ENCODE measurements at places on chromosomes 11 and 22.

DNA sequence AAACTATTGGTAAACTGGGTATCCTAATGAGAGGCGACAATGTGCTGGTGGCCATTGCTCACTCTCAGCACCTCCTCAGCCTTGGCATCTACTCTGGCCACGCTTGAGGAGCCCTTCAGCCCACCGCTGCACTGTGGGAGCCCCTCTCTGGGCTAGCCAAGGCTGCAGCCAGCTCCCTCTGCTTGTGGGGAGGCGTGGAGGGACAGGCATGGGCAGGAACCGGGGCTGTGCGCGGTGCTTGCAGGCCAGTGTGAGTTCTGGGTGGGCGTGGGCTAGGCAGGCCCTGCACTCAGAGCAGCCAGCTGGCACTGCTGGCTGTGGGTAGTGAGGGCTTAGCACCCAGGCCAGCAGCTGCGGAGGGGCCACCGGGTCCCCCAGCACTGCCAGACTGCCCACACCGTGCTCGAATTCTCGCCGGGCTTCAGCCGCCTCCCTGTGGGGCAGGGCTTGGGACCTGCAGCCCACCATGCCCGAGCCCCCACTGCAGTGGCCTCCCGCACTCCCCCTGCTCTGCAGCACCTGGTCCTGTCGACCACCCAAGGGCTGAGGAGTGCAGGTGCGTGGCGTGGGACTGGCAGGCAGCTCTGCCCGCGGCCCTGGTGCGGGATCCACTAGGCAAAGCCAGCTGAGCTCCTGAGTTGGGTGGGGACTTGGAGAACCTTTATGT is 575.9 kb upstream of the ANO3 start:
- no peak overlapping the region for H3K4me3 ChIP-seq
- H3K27me3 ChIP-seq: no peaks in the 10 kb centered on the region
- no peaks in the 10 kb centered on the region for H3K36me3 ChIP-seq
- DNase-seq: no peak
- H3K27ac ChIP-seq: no peak overlapping the region
- H3K4me1 ChIP-seq: no peaks in the 10 kb centered on the region

DNA sequence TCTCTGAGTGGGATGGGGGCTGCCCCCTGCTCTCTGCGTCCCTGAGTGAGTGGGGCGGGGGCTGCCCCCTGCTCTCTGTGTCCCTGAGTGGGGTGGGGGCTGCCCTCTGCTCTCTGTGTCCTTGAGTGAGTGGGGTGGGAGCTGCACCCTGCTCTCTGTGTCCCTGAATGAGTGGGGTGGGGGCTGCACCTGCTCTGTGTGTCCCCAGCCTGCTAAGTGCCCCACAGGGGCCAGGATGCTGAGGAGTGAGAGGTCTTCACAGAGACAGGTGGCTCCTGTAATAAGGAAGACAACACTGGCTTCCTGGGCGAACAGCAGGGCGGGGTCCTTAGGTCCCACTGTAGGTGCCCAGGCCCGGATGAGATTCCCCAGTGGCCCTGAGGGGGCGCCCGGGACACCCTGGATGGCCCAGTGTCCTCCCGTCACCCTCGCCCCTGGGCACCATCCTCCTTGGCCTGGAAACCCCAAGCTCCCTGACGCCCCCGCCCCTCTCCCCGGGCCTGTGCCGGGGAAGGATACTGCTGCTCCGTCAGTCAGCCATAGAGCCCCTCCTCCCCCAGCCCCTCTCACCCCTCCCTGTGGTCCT is 3.8 kb upstream of the CCDC188 start:
- H3K4me1 ChIP-seq: no peaks in the 10 kb centered on the region
- H3K36me3 ChIP-seq: no peaks in the 10 kb centered on the region
- no peak overlapping the region for H3K4me3 ChIP-seq
- peaks cover 4% of the 10 kb centered on the region for H3K27me3 ChIP-seq
- DNase-seq: no peak
- H3K27ac ChIP-seq: no peak overlapping the region

- no peak overlapping the region for H3K4me3 ChIP-seq
- DNase-seq: no peak
- peaks cover 2% of the 10 kb centered on the region for H3K27me3 ChIP-seq
- no peak overlapping the region for H3K27ac ChIP-seq
- no peaks in the 10 kb centered on the region for H3K4me1 ChIP-seq
Measured at GRCh38 chr11:27425814-27426213, 46.8 kb downstream of the LGR4 start.

- no peaks in the 10 kb centered on the region for H3K4me1 ChIP-seq
- DNase-seq: peak; percentile 51
- no peaks in the 10 kb centered on the region for H3K27me3 ChIP-seq
- H3K36me3 ChIP-seq: no peaks in the 10 kb centered on the region
- no peak overlapping the region for H3K4me3 ChIP-seq
- H3K27ac ChIP-seq: no peak overlapping the region
Measured at GRCh38 chr11:1401656-1402221, 12.0 kb downstream of the BRSK2 start.

- peak overlapping the region; percentile 78 for H3K27ac ChIP-seq
- DNase-seq: peak; percentile 1
- H3K4me1 ChIP-seq: peaks cover 71% of the 10 kb centered on the region
- no peaks in the 10 kb centered on the region for H3K27me3 ChIP-seq
- H3K36me3 ChIP-seq: peaks cover 6% of the 10 kb centered on the region
- no peak overlapping the region for H3K4me3 ChIP-seq
Measured at GRCh38 chr11:12163181-12163941, 53.0 kb downstream of the MICAL2 start.
